ENCODE measurements at places on chromosomes 7 and 10.

GRCh38 chr10:19640566-19641263, 175.5 kb upstream of the PLXDC2 start:
- no peak for DNase-seq

DNA sequence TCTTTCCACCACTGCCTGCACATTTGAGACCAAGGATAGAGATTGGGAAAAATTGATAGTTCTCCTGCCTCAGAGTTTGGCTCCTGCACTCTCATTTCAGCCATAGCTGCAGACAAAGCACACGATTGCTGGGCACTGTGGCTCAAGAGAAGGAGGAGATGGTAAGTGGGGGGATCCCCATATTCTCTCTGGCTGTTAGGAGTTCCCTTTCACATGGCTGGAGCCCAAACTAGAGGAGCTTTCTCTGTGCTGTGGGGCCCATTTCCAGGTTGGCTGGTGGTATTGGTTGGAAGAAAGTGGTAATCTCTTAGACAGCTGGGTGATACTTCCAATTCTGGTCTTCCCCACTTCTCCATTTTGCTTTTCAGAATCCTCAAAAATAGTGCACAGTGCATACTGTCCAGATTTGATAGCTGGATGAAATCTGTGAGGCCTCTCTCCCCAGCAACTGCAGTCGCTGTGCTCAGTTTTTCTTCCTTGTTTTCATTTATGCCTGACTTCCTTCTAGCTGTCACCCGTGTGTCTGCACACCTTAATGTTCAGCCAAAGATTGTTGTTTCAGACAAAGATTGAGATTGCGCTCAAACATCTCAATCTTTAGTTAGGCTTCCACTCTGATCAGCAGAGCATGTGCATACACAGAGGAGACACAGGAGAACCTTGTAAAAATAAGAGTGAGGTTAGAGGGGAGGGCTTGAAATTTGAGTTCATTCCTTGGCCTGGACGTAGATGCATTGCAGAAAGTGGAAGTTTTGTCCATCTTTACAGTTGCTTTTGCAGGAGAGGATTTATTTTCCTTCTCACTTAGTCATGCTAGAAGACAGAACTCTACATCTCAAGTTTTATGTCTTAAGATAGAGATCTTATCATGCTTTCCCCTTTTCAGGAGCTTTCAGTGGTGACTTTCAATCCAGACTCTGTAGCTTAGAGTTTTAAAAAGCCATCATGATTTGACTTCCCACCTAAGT, 28.6 kb downstream of the RABGEF1 start:
- no peak for DNase-seq

GRCh38 chr10:29136411-29136810, 152.5 kb upstream of the LYZL1 start:
- DNase-seq: no peak

GRCh38 chr7:41096917-41097316, 606.0 kb downstream of the INHBA start:
- no peak for DNase-seq

GRCh38 chr7:37311355-37311754, 137.3 kb downstream of the ELMO1 start:
- DNase-seq: no peak

- no peak for DNase-seq
Measured at GRCh38 chr7:508461-509170, 11.0 kb downstream of the PDGFA start.

- DNase-seq: no peak
Measured at GRCh38 chr7:35694161-35694783, 663 bp downstream of the HERPUD2 start.

GRCh38 chr10:126398924-126399323, 10.6 kb upstream of the ADAM12 start:
- DNase-seq: no peak

- no peak for DNase-seq
Measured at GRCh38 chr7:121138262-121138933, 149.9 kb downstream of the CPED1 start.

GRCh38 chr7:106721816-106722785, 61.1 kb upstream of the CCDC71L start:
- DNase-seq: no peak

GRCh38 chr7:155652156-155653114, 8.0 kb downstream of the RBM33 start:
- DNase-seq: no peak

GRCh38 chr7:73828107-73828803, 2.5 kb upstream of the CLDN4 start:
- no peak for DNase-seq

DNA sequence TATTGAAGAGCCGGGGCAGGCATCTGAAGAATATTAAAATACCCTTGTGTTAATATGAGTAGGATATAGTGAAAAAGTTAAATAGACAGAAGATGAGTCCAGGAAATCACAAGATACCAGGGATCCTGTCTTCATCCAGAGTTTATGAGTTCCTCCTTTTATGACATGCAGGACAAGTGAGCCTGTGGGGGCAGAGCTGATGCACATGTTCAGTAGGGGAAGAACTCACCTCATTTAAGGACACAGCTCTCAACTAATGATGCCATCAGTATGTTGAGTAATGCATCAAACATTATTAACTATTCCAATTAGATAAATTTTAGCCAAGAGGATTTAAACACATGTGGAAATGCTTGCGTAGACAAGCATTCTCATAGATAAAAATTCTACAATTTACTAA, 435.8 kb upstream of the AKR1E2 start:
- no peak for DNase-seq

GRCh38 chr7:101606498-101606923, 22.6 kb downstream of the MYL10 start:
- no peak for DNase-seq

GRCh38 chr7:119578116-119578515, 694.9 kb upstream of the KCND2 start:
- DNase-seq: no peak

- DNase-seq: no peak
Measured at GRCh38 chr10:31949266-31949665, 20.6 kb upstream of the ARHGAP12 start.

DNA sequence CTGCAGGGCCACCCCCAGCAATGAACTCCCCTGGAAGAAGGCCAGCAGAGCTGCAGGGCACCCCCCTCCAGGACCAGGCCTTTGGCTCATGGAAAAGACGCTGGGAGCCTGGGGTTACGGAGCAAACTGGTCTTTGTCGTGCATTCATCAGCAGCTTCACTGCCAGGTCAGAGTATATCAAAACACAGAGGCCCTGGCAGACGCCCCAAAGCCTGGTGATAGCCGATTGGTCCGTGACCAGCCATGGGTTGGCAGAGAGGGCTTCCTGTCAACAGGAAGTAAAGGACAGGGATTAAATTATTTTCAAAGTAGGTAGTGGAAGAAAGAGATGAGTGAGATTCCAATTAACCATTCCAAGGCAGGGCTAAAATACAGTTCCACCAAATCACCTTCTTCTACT, 9.0 kb downstream of the PRKAG2 start:
- DNase-seq: no peak

- DNase-seq: no peak
Measured at GRCh38 chr10:89518876-89519842, 16.2 kb downstream of the SLC16A12 start.

- DNase-seq: no peak
Measured at GRCh38 chr7:50782375-50783208, at the start of gene GRB10. Gene GRB10, minus strand, starts transcription at chr7:50782896. Its CDS starts 50,574 bp downstream, at chr7:50732322.

GRCh38 chr7:142196066-142196840, 61.6 kb downstream of the PRSS58 start:
- no peak for DNase-seq

DNA sequence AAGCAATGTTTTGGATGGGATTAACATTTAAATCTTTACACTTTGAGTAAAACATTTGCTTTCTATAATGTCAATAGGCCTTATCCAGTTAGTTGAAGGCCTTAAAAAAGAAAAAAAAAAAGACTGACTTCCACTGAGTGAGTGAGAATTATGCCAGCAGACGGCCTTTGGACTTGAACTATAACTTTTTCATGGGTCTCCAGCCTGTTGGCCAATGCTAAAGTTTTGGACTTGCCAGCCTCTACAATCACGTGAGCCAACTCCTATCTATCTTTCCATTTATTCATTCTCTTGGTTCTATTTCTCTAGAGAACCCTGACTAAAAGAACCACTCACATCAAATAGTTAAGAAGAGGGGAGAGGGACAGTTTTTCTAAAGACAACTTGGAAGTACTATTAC, 2.8 kb upstream of the FAS start:
- no peak for DNase-seq

DNA sequence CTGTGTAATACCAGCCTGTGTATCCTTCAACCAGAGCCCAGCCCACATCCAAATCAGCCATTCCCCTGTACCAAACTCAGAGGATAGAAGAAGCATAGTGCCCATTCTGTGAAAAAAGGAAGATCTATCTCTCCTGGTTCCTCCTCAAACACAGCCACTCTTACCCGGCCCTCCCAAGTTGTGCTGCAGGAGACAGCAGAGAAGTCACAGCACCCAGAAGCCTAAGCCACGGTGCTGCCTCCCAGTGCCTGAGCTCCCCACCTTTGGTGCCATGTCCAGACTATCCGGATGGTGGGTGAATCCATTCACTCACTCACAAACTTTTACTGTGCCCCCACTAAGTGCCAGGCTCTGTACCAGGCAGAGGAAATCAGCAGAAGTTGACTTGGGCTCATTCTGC, 166.0 kb upstream of the ZMIZ1 start:
- DNase-seq: no peak

GRCh38 chr10:88077977-88078376, 214.6 kb downstream of the PTEN start:
- DNase-seq: no peak

DNA sequence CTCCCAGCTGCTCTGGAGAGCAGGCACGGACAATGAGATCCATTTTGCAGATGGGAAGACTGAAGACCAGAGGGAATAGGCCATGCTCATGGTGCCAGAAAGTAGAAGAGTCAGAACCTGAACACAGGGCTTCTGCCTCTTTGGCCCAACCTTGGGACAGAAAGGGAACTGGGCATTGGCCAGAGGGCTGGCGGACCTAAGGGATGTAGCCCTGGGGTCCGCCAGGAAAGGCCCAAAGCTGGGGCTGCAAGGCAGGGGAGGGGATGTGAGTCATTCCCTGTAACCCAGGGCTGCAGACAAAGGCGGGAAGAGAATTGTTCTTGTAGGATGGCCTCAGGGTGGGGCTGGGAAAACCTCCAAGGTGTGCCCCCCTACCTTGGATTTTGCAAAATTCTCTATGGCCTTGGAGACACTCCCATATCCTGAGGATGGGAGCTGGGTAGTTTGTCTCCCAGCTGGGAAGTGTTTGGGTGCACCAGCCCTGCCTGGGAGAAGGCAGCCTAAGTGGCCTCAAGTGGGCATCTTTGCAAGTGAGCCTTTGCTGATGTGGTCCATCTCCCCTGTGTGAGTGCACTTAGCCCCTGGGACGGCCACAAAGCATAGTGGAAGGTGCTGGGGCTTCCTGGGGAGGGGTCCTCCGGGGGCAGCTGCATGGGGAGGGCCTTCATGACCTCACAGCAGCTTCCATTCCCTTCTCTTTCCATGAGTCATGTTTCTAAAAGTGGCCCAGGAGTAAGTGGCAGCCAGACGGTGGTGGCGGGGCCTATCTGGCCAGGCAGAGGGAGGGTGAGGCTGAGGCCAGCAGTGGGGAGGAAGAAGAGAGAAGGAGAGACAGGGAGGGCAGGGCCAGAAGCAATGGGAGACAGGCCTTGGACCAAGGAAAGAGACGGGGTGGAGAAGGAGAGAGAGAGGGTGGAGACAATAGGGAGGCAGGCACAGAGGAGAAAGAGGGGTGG, 9.2 kb downstream of the AQP1 start:
- no peak for DNase-seq

GRCh38 chr10:47087667-47088066, 176.4 kb downstream of the PTPN20 start:
- DNase-seq: peak; percentile 72

DNA sequence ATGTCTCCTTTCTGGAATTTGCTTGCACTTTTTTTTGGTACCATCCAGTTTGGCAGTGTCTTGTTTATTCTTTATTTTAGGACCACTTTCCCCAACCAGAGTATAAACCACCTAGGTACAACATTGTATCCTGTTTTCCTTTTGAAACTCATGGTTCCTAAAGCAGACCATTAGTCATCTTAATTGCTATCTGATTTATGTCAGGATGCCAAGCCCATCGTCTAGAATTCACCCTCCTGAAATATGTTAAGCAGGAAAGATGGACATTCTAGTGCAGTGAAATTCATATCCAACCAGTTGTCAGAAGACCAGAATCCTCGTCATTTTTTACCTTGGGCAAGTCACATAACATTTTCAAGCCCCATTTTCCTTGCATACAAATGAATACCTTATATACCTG, 223.6 kb upstream of the KMT2E start:
- DNase-seq: no peak

- DNase-seq: no peak
Measured at GRCh38 chr10:103715430-103715829, 139.9 kb downstream of the SH3PXD2A start.
